ENCODE measurements at places on chromosomes 3 and 15.

GRCh38 chr15:42066764-42067415 lies 27.5 kb downstream of the PLA2G4D start:
- no peak for DNase-seq

DNA sequence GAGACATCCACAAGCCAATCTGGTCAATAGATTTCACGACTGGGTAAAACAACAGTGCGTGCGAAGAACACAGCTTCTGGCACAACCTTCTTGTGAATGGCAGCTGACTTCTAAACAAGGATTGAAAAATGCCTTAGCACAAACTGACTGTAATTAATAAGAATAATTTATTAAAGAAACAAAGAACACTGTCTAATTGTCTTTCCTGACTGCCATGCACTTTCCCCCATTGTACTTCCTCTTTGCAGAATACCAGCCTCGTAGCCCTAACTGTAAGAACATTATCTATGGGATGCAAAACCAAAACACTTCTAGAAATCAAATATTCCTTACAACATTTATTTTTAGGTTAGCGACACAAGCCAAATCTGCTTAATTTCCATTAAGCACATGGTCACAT lies 6.5 kb downstream of the FOXP1 start:
- no peak for DNase-seq

- DNase-seq = no peak
Measured at GRCh38 chr3:73148206-73148605, 86.7 kb downstream of the EBLN2 start.

GRCh38 chr3:125641891-125642290 lies 46.6 kb upstream of the OSBPL11 start:
- no peak for DNase-seq
